ENCODE measurements at places on chromosomes 6 and 20.

- no peak for DNase-seq
These were observed 26.3 kb upstream of the DNAAF9 start for GRCh38 chr20:3433744-3434143.

GRCh38 chr6:44921798-44922197 is 406.3 kb upstream of the RUNX2 start:
- no peak for DNase-seq

- DNase-seq = no peak
These were observed 3.4 kb upstream of the SRC start for GRCh38 chr20:37342231-37343177.

DNA sequence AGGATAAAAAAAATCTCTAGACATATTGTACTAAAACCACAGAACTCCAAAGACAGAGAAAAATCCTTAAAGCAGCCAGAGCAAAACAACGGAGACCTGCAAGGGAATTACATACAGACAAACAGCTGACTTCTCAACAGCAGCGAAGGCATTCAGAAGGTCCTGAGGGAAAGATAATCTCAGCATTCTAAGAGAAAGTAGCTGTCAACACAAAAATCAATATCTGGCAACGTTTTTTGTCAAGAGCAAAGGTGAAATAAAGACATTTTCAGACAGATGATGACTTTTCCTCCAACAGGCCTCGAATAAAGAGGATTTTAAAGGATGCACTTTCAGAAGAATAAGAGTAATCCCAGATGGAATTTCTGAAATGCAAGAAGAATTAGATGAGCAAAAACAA is 6.1 kb upstream of the SCGN start:
- DNase-seq = no peak

DNA sequence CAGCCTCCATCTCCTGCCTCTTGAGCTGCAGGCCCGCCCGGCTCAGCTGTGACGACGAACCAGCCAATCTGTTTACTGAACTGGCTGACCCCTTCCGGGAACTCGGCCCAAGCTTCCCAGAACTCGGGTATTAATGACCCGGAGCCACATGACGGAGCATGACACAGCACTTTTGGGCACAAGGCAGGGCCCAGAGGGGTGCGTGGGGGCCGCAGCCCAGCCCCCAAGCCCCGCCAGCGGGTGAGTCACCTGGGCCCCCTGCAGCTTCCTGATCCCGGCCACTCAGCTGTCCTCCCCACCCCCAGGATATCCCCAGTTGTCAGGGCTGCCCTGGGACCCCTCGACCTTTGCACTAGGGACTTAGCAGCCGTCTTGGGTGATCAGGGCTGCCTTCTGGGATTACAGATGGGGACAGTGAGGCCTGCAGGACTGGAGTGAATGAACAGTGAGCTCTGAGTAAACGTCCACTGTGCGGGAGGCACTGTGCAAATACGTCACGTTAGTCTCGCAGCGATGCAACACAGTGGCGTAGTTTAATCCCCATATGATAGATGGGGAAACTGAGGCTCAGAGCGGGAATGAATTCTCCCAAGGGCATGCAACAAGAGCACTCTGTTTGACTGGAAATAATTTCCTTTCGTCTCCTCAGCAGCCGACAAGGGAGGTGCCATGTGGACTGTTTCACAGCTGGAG is 102.1 kb downstream of the CEBPB start:
- peak; percentile 67 for DNase-seq

GRCh38 chr20:32632461-32633354 is 41.0 kb downstream of the C20orf203 start:
- no peak for DNase-seq

GRCh38 chr20:13017883-13018535 is 9.2 kb downstream of the SPTLC3 start:
- DNase-seq = no peak

- no peak for DNase-seq
These were observed 932.9 kb downstream of the QKI start for GRCh38 chr6:164347455-164347854.

DNA sequence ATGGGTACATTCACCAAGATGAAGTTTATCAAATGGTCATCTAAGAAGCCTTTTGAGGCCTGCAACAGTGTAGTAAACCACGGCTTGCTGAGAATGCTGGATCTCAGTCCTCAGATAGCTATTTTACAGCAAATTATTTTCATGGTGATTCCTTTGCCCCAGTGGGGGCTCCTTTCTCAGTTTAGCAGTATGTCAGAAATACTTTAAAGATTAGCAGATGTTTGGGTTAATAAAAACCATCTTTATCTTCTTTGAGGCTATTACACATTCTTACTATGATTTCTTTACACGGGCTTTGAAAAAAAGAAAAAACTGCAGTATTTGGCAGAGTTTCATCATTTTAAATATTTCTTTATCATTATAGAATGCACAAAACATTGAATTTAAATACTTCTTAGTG is 10.7 kb downstream of the MYLIP start:
- DNase-seq = no peak

DNA sequence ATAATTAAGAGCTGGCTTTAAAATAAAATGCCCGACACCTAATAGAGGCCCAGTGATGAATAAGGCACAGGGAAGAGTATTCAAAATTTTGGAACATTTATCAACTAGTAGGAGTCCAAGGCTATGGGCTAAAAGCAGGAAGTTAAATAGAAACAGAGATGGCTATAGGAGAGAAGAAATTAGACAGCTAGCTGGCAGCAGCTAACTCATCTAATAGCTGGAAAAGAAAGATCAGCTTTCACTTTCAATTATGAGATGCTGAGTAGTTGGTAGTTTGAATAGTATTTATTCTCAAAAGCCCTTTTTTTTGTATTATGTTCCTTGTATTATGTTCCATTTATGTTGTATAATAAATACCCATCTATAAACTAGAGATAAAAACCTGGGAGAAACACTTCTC is 215.7 kb downstream of the SLC35F1 start:
- no peak for DNase-seq

DNA sequence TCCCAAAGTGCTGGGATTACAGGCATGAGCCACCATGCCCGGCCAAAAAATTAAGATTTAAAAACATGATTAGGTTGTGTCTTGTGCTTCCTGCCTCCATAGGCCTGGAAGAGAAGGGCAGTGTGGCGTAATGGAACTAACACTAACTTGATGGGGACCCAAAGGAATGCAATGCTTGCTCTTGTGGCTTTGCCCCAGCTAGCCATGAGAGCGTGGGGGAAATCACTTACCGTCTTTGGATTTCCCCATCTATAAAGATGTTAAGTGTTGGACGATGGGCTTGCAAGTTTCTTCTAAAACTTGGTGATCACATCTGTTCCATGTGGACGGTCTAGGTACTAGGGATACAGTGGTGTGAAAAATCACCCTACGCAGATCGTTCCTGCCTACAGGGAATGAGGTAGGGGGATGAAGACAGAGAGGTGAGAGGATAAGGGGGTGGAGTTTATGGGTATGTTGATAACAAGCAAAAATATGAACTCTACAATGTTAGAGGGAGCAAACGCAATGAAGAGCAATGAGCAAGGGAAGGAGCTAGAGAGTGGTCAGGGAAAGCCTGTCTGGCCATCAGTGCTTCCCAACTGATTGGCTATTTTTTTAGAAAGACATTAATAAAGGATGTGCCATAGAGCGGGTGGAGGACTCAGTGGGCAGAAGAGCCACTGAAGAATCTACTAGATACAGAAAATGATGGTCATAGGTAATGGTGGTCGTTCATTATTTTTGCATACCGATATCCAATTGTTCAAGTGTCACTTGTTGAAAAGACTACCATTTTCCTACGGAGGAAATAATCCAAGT is 165.2 kb downstream of the BCAS1 start:
- DNase-seq = no peak

GRCh38 chr6:41358503-41358902 is 23.1 kb downstream of the NCR2 start:
- DNase-seq = no peak

- DNase-seq = no peak
These were observed 594 bp downstream of the ARFGEF3 start for GRCh38 chr6:138162111-138162954.

DNA sequence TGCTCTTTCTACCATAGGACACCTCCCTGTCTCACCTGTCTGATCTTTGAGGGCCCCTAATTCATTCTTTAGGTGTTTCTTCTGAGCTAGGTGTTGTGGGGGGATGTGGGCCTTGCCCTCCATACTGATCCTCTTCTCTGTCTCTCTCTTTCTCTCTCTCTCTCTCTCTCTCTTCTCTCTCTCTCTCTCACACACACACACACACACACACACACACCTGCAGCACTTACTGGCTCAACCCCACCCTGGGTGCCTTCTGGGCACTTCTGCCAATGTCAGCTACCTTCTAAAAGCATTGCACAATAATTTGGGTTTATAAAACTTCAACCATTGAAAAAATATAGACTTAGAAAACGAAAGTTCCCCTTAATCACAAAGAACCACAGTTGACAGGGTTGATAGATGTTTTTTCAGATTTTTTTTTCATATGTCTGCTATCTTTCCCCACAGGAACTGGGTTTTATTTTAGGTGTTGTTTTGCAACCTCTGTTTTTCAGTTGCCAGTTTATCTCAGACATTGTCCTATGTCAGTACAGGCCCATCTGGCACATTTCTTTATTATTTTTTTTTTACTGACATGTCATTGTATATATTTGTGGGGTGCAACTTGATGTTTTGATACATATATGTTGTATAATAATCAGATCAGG is 28.1 kb downstream of the PKIG start:
- DNase-seq = peak; percentile 45

DNA sequence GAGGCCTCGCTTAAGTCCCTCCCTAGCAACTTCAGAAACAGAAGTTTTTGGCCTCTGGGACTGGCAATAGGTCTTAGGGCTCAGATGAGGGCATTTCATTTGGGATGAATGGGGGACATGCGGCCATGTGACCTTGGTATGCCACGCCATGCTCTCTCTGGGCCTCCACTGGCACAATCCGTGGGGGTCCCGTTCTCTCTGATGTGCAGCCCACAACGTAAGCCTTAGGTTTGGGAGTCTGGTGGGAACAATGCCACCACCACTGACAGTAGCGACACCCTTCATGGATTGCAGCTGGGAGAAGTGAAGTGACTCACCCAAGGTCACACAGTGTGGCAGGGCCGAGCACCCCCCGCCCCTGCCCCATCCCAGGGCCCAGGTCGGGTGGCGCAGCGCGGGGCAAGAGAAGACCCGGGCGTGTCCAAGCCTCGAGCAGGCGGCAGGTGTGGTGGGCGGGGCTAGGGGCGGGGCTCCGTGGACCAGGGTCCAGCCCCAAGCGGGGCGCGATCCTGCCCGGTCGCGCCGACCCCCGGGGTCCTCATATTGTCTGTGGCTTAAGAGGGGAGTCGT is 864 bp upstream of the CEBPB start:
- DNase-seq = no peak

DNA sequence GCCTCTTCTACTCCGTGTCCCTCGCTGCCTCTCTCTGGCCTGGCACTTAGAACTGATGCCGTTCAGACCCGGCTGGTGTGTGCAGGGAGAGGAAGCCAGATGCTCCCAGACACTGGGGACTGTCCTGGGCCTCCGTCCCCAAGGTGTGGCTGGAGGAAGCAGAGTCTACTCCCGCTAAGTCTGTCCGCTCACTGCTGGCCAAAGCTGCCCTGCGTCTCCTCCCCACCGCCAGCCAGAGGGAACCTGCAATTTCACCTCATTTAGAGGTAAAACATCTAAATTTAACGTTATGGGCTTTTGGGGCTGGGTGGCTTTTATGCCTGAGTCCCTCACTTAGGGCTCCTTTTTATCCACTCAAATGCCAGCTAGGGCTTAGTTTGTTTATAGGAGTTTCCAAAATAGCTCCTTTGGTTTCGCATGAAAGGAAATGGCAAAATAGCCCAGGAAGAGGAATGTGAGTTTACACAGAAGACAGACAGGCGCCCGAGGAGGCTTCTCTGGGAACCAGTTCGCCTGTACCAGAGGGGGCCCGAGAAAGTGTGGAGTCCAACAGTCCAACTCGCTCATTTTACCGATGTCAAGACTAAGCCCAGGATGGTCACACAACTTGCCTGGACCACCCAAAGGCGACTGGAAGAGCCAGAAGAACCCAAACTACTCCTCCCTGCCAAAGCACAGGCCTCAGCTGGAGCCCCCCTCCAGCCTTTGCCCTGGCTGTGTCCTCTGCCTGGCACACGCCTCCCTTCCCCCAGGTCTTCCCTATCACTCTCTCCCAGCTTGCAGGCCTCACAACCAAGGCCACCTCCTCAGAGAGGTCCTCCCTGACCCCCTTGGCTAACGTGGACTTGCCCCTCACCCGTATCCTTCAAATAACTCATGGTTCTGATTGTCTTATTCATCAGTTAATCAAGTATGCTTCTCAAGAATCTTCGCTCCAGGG is 54.5 kb downstream of the RIPOR3 start:
- no peak for DNase-seq

GRCh38 chr6:63923139-63923739 is 287.6 kb downstream of the PHF3 start:
- DNase-seq = peak; percentile 10

GRCh38 chr20:17612287-17612991 is 42.6 kb downstream of the DSTN start:
- no peak for DNase-seq

- peak; percentile 56 for DNase-seq
These were observed 1.9 kb downstream of the TBPL1 start for GRCh38 chr6:133954657-133955576.

DNA sequence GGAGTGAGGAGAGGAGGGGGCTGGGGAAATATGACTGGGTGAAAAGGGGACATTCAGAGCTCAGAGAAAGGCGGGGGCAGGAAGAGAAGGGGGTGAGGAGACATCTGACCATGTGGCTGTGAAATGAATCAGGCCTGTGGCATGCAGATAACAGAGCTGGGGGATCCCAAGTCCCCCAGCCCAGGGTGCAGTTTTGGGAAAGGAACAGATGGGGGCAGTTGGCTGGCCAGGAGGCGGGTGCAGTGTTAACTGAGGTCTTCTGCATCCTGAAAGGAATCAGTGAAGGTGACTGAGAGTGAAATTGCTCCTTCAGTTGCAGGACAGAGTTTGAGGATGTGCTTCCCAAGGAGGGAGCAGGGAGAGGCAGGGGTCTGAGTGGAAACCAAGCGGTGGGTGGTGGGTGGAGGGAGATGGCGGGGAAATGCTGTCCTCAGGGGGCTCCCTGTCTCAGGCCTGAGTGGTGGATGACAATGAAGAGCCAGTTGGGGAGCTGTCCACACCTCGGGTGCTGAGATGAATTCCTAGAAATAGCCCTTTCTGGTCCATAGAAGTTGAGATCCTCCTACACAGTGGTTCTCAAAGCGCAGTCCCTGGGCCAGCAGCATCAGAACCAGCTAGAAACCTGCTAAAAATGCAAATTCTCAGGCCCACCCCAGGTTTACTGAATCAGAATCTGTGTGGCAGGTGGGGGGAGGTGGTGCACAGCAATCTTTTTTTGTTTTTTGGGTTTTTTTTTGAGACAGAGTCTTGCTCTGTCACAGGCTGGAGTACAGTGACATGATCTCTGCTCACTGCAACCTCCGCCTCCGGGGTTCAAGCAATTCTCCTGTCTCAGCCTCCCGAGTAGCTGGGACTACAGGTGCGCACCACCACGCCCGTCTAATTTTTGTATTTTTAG is 26.0 kb upstream of the CCDC167 start:
- DNase-seq = no peak

- DNase-seq = no peak
These were observed 132.8 kb downstream of the LAMA2 start for GRCh38 chr6:129015721-129016120.

GRCh38 chr6:106538145-106538544 is 91.2 kb downstream of the RTN4IP1 start:
- DNase-seq = no peak

GRCh38 chr20:52094693-52095092 is 96.9 kb downstream of the ZFP64 start:
- no peak for DNase-seq
